ENCODE measurements at places on chromosomes 2 and 18.

GRCh38 chr2:3982160-3982559 is 278.8 kb downstream of the DCDC2C start:
- DNase-seq: no peak

GRCh38 chr2:230947908-230948365 is 22.9 kb upstream of the GPR55 start:
- DNase-seq: no peak

DNA sequence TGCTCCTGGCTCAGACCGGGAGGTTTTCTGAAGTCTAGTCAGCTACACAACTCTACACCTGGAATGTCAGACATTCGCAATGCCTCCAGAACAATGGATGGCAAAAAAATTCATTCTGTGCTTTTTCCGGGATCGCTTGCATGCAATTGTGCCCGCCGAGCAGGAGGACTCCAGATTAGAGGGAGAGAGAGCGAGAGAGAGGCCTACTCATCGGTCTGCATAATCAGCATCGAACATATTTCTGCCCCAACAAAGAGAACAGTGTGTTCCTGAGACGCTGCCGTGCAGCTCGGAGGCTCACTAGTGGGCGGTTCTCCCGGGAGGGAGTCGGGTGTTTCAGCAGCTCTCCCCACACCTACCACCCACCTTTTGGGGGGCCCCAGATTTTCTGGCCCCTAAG is 117.1 kb downstream of the KLHL29 start:
- no peak for DNase-seq

DNA sequence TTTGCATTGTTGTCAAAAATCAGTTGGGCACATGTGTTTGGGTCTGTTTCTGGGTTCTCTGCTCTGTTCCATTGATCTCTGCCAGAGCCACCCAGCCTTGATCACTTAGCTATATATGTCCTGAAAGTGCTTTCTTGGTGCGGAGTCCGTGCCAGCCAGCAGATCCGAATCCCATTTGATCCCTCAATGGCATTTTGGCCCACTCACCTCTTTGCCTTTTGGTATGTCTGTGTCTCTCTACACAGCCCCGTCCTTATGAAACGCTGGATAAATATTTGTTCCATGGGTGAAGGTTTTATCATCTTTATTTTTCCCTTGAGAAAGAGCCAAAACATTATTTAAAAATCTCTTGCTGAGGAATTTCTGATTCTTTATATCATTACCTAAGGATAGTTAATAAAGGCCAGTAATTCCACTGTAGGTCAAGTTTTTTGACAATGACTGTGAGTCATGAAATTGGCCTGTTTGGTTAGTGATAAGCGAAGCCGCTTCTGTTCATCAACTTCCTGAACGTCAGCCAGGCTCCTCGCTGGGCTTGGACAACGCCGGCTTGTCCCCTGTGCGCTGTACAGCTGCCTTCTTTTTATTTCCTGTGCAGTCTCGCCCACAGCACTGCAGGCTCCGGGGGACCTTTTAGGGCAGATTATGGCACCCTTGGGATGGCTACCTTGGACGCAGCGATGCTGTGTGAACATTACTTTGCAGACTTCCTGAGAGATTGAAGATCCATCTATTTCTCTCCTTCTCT is 24.9 kb downstream of the MTCL1 start:
- DNase-seq: no peak

GRCh38 chr2:157771234-157771633 is 104.9 kb downstream of the ACVR1 start:
- no peak for DNase-seq

DNA sequence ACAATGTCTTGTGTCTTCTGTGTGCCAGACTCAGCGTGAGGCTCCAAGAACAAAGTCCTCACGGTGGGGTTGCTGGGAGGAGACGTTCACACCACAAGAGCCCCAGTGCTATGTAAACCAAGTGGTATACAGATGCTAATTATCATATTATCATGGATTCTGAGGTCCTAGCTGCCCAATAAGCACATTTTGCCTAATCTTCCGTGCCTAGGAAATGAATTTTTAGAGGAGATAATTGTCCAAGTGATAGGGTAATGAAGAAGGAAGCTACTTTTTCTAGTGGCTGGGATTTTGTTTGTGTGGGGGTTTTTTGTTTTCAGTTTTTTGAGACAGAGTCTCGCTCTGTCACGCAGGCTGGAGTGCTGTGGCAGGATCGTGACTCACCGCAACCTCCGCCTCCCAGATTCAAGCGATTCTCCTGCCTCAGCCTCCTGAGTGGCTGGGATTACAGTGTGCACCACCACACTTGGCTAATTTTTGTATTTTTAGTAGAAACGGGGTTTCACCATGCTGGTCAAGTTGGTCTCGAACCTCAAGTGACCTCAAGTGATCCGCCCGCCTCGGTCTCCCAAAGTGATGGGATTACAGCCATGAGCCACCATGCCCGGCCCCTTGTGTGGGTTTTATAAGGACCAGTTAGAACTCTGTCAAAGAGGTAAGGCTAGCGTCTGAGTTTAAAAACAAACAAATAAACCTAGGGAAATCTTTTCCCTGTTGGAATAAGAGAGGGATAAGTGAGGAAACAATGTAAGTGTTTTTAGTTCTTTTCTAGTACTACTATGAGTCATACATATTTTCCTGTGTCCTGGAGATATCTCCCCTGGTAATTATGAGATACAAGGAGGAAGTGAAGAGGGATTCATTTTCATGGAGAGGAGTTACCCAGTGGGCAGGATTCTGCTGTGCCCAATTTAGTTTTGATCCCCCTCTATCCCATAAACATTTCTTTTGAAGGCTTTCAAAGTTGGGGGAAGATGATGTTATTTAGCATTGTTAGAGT is 9.5 kb upstream of the SMAD7 start:
- DNase-seq: no peak

Data from CD4-positive, alpha-beta T cell treated with Interleukin-6 for 4 hours (primary cell).